Cerebellum (tissue), 4 donors: ENCODE measurements at places on chromosomes 4 and X.

- DNase-seq = no peak
Measured at GRCh38 chr4:123554801-123555232, 158.2 kb downstream of the SPRY1 start.

GRCh38 chr4:6425336-6425735 is 47.1 kb downstream of the PPP2R2C start:
- no peak for DNase-seq

DNA sequence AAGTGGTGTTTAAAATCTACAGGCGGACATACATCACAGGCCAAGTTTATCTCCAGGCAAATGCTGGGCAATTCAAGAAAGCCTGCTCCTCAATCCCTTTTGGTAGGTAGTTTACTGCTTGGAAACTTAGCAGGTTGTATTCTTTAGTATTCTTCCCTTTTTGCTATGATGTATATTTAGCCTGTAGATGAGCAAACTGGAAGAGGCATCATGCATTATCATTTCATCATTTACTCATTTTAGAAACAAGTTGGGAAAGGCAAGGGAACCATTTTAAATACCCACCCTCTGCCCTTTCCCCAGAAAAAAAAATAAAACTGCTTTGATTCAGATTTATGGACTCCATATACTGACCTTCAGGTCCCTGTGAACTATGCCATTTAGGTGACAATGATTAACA is 213.2 kb downstream of the CAMK2D start:
- DNase-seq = no peak

GRCh38 chrX:14946606-14947155 is 73.5 kb downstream of the MOSPD2 start:
- DNase-seq = no peak

DNA sequence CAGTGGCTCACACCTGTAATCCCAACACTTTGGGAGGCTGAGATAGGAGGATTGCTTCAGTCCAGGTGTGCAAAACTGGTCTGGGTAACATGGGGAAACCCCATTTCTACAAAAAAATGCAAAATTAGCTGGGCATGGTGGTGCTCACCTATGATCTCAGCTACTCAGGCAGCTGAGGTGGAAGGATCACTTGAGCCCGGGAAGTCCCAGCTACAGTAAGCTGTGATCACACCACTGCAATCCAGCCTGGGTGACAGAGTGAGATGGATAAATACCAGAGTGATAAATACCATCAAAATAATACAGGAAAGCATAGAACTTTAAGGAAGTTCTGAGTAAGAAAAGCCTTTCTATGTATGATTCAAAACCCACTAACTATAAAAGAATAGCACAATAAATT is 52.8 kb downstream of the LRBA start:
- DNase-seq = no peak

- DNase-seq = no peak
Measured at GRCh38 chr4:114163051-114163450, 183.6 kb upstream of the ARSJ start.

DNA sequence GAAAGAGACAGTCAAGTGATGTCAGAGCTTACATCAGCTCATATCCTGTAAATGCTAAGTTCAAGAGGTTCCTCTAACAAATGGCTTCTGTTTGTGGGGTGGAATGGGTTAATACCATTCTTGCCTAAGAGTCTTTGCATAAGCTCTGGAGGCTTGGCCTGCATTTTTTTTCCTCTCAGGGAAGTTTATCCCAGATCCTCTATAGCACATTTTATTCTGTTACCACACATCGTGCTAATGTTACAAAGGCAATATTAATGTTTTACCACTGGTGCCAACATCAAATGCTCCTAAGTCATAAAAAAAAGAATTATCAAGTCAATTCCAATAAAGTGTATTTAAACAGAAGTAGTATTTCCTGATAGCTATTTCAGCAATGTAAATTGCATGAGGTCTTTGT is 2.9 kb upstream of the ADH6 start:
- no peak for DNase-seq

DNA sequence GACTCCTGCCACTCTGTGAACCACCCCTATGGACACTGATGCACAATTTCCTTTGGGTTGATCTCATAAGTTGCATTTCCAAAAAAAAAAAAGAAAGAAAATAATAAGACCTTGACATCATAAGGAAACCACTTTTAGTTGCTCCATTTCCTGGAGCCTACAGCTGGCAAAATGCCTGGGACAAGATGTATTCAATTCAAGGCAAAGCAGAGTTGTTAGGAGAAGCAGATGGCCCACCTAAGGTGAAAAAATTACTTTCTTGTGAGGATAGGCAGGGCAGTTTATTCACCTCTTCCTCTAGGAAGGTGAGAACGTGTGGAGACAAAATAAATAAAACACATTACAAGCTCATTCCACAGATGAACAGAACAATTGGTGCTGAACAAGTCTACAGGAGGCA is 14.1 kb upstream of the SCRG1 start:
- DNase-seq = peak; percentile 7

GRCh38 chrX:50167366-50167765 is 33.4 kb downstream of the AKAP4 start:
- no peak for DNase-seq

GRCh38 chrX:139825618-139826017 is 107.2 kb downstream of the ATP11C start:
- no peak for DNase-seq

- DNase-seq = no peak
Measured at GRCh38 chr4:151641167-151641566, 119.6 kb downstream of the GATB start.

GRCh38 chrX:78476701-78477100 is 149.3 kb upstream of the CYSLTR1 start:
- no peak for DNase-seq

DNA sequence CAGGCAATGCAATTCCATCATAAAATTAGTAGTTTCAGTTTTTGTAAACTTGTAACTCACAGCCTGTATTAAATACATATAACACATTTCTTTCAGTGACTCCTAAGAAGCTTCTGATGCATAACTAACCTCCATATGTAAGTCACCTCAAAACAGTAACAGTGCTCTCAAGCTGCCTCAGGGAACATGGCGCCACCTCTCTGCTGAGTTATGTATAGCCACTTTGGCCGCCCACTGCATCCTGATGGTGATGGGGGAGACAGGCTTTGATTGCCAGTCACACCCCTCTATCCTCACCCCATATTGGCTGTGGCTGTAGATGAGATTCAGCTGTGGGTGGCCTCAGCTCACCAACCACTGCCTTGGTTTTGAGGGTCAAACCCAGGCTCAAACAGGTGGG is 54.3 kb downstream of the LRBA start:
- no peak for DNase-seq
